ENCODE measurements at places on chromosomes 1 and 21.

- DNase-seq, result no peak
These were observed 28.3 kb downstream of the HEATR1 start for GRCh38 chr1:236576004-236576403.

- DNase-seq, result no peak
These were observed 31.7 kb downstream of the JAM2 start for GRCh38 chr21:25670726-25671125.

- DNase-seq, result no peak
These were observed 76.0 kb upstream of the RAB3GAP2 start for GRCh38 chr1:220348211-220348610.

GRCh38 chr1:91714867-91715381, 171.0 kb downstream of the TGFBR3 start:
- DNase-seq, result no peak

DNA sequence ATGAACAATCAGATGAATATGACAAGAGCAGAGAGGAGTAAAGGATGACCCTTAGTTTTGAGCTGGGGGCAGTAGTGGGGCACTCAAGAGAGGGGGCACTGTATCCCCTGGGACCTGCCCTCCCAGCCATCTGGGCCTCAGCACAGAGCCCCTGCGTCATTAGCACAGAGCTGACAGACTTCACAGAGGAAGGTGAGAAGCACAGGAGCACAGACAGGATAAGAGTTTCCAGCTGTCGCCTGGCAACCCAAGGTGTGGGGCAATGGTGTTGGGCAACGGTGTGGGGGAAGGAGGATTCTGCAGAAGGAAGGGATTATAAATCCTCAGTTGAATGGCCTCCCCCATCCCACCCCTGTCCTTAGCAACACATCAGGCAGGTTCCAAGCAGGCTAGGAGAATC, 30.2 kb downstream of the RAB3B start:
- DNase-seq, result no peak

GRCh38 chr1:107767156-107767582, 197.8 kb downstream of the VAV3 start:
- no peak for DNase-seq

GRCh38 chr1:181077576-181078242, 10.8 kb upstream of the IER5 start:
- DNase-seq, result no peak

- DNase-seq, result no peak
These were observed 23.0 kb upstream of the SLAMF1 start for GRCh38 chr1:160669802-160670201.

- peak; percentile 84 for DNase-seq
These were observed 948 bp downstream of the STK40 start for GRCh38 chr1:36384542-36385409.

- DNase-seq, result no peak
These were observed 27.6 kb upstream of the SLC16A1 start for GRCh38 chr1:112983537-112984131.

DNA sequence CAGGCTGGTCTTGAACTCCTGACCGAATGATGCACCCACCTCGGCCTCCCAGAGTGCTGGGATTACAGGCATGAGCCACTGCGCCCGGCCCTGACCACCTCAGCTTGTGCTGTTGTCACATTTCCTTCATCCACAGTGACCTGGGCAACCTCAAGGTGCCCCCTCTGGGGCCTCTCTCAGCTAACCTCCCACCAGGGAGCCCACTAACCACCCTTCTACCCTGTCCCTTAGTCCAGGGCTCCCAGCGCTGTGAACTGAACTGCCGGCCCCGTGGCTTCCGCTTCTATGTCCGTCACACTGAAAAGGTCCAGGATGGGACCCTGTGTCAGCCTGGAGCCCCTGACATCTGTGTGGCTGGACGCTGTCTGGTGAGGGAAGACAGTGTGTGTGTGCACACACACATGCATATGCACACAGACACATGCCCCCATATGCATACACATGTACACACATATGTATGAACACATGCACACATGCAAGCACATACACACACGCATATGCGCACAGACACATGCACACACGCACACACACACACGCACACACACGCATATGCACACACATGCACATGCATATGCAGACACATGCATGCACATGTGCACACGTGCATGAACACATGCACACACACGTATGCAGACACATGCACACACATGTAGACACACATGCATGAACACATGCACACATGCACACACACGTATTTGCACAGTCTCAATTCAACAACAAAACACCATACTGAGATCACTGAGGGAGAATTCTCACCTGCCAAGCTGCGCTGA, 6.2 kb downstream of the ADAMTSL4 start:
- no peak for DNase-seq

- no peak for DNase-seq
These were observed 170.4 kb upstream of the CACNA1E start for GRCh38 chr1:181312946-181313345.

DNA sequence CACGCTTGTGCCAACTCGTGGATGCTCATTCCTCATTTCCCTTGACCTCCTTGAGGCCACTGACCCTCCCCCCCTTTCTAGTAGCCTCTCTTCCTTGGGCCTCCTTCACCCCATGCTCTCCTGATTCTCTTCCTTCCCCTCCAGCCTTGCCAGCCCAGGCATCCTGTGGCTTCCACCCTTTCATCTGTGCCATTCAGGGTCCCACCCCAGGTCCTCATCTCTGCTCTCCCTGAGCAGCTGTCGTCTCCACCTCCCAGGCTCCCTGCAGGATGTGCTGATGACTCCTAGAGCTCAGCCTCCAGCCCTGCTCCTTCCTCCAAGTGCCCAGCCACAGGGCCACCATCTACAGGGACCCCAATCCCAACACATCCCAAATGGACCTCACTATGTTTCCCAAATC, 197.4 kb downstream of the GRIK3 start:
- DNase-seq, result no peak

DNA sequence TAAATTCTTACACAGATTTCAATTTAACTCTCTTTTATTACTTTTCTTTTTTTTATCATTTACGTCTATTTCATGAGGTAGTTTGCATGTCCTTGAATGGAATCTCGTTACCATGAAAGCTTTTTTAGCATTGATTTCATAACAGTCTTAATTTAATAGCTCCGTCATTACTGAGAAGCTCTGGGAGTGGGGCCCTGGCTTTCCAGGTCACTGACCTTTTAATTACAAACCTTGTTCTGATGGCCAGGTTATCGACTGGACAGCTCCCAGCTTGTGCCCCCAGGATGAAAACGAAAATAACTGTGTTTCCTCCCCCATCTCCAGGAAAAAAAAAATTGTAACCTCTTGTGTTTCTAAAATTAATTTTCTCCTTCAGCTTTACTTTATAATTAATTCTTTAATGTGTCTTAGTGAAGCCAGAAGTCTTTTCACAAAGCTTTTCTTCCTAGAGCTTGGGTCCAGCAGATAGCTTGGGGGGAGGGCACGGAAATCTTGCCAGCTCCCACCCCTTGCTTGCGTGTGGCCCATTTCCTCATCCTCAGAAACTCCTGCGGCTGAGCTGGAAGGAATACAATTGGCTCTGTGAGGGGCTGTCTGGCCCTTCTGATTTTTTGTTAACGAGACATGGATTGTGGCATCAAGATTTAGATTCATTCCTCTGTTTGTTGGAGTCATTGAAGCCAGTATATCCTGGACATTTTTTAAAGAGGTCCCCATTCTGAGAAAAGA, 65.7 kb downstream of the PEX14 start:
- no peak for DNase-seq

DNA sequence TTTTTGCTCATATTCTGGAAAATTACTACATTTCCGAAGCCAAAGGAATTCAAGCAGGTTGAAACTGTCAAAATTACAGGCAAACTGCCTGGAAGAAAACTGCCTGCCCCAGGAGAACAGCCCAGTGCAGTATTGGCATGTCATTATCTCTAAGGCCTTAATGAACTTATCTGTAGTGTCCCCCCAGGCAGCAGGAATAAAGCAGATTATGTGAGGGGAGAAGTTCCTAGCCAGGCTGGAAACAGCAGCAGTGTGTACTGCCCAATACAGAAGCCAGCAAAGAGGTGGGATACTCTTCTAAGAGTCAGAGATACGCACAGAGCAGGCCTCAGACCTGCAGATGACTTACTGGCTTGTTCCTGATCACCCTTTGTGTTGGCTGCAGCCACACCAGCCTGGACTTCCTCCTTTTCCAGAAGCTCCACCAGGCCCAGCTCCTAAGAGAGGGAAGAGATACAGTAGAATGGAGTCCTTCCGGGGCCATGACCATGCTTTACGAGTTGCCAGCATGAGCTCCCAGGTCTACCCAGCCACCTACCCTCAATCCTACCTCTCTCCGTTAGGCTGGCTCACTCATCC, 11.7 kb downstream of the IQGAP3 start:
- no peak for DNase-seq

DNA sequence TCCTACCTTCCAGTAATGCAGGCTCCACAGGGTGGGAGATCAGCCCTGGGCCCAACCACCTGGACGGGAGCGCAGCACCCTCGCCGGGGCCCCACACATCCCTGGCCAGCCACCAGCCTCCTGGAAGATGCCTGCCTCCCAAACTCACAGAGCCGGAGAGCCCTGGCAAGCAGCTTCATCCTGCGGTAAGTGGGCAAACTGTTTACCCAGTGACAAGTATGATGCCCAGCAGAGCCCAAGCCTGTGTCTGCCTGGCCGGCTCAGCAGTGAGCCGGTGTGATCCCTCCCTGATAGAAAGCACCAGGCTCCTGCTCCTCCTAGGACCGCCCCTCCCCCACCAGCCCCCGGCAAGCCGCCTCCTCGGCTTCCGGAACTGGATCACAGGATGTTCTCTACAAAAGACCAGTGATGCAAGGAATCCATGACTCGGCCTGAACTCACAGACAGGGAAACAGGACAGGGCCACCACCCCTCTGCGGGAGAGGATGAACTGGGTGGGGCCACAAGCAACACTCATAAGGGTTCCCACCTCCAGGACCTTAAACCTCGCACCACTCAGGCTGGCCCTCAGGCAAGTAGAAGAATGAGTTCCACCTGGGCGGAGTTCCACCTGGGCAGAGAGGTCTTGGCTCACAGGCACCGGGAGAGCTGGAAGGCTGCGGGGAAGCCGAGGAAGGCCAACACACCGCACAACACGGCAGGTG, 7.9 kb downstream of the ACOT7 start:
- DNase-seq, result peak; percentile 77

GRCh38 chr1:199135901-199136300, 497.1 kb downstream of the PTPRC start:
- DNase-seq, result no peak
